ENCODE measurements at places on chromosomes 13 and 19.

DNA sequence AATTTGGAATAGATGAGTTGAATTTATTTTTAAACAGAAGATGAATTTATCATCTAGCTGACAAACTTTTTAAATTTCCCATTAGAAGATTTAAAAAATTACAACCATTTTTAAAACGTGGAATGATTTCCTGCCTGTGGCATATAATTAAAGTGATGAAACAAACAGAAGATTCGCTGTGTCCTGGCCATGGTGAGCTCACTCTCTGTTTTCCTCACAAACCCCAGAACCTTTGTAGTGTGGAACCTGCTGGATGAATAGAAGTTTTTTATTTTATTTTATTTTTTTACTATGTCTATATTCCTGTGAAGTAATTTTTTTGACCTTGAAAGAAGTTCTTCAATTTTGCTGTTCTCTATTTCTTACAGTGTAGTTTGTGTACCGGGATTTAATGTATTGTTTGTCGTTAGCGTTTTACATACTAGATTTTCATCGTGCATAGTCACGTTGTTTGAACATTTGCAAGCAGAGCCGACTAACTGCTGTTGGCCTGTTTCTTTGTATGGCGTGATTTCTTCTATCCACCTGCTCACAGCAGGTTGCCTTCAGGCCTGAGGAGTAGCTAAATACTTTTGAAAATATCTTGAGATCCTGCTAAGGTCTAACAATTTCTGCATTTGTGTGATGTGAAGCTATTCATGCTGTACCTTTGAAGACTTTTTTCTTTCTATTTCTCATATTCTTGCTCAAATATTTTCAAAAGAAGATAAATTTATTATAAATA is 149.2 kb downstream of the GGACT start:
- no peaks in the 10 kb centered on the region for H3K27me3 ChIP-seq
- H3K4me1 ChIP-seq: peaks cover 15% of the 10 kb centered on the region
- H3K27ac ChIP-seq: no peak overlapping the region
- no peak overlapping the region for H3K4me3 ChIP-seq

GRCh38 chr13:112616586-112617362 is 28.8 kb upstream of the TUBGCP3 start:
- DNase-seq: no peak
- H3K27me3 ChIP-seq: peaks cover 26% of the 10 kb centered on the region
- H3K27ac ChIP-seq: no peak overlapping the region
- peaks cover 4% of the 10 kb centered on the region for H3K4me1 ChIP-seq

GRCh38 chr19:44782729-44783128 is 5.0 kb downstream of the CBLC start:
- H3K4me1 ChIP-seq: peaks cover 6% of the 10 kb centered on the region
- no peak overlapping the region for H3K27ac ChIP-seq
- H3K4me3 ChIP-seq: no peak overlapping the region
- no peaks in the 10 kb centered on the region for H3K27me3 ChIP-seq
- peaks cover 3% of the 10 kb centered on the region for H3K36me3 ChIP-seq

- peaks cover 4% of the 10 kb centered on the region for H3K36me3 ChIP-seq
- H3K27ac ChIP-seq: no peak overlapping the region
- no peak for DNase-seq
- no peak overlapping the region for H3K4me3 ChIP-seq
- no peaks in the 10 kb centered on the region for H3K27me3 ChIP-seq
- no peaks in the 10 kb centered on the region for H3K4me1 ChIP-seq
Observed at GRCh38 chr19:17111766-17112165, 36.2 kb downstream of the MYO9B start.

GRCh38 chr13:109884462-109884861 is 98.1 kb upstream of the IRS2 start:
- H3K36me3 ChIP-seq: no peaks in the 10 kb centered on the region
- H3K4me3 ChIP-seq: no peak overlapping the region
- H3K4me1 ChIP-seq: no peaks in the 10 kb centered on the region
- peaks cover 8% of the 10 kb centered on the region for H3K27me3 ChIP-seq
- H3K27ac ChIP-seq: no peak overlapping the region

GRCh38 chr19:49888510-49888824 is 8.2 kb downstream of the IL4I1 start:
- no peak overlapping the region for H3K27ac ChIP-seq
- peaks cover 30% of the 10 kb centered on the region for H3K27me3 ChIP-seq
- H3K36me3 ChIP-seq: peaks cover 14% of the 10 kb centered on the region
- H3K4me1 ChIP-seq: peaks cover 1% of the 10 kb centered on the region
- no peak for DNase-seq
- H3K4me3 ChIP-seq: no peak overlapping the region

GRCh38 chr13:72694314-72694713 is 33.1 kb downstream of the MZT1 start:
- H3K4me1 ChIP-seq: peaks cover 4% of the 10 kb centered on the region
- no peaks in the 10 kb centered on the region for H3K27me3 ChIP-seq
- no peak overlapping the region for H3K4me3 ChIP-seq
- no peaks in the 10 kb centered on the region for H3K36me3 ChIP-seq
- no peak overlapping the region for H3K27ac ChIP-seq
